Stimulated activated CD8-positive, alpha-beta memory T cell treated with anti-CD3 and anti-CD28 coated beads, Interleukin-2, amount 100 ng/mL, for 48 hours (primary cell): ENCODE measurements at places on chromosomes 5 and 9.

DNA sequence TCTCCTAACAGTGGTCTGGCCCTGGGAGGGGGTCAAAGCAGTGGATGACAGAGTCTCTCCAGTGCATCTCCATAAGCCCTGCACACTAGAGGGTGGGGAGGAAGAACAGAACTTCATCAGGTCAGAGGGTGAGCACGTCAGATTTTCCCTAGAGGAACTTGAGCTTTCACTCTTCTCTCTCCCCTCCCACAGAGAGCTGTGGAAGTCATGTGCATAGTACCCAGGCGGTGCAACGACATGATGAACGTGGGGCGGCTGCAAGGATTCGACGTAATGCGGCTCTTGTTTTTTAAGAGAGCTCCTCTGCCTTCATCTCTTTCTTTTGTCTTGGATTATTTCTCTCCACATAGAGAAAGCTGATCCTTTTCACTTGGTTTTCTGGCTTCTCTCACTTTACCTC, 100.2 kb upstream of the OTULINL start:
- DNase-seq: no peak

- no peak for DNase-seq
Measured at GRCh38 chr9:90948156-90948555, 146.5 kb downstream of the SYK start.

GRCh38 chr5:133652951-133653759, 40.8 kb upstream of the FSTL4 start:
- DNase-seq: no peak

DNA sequence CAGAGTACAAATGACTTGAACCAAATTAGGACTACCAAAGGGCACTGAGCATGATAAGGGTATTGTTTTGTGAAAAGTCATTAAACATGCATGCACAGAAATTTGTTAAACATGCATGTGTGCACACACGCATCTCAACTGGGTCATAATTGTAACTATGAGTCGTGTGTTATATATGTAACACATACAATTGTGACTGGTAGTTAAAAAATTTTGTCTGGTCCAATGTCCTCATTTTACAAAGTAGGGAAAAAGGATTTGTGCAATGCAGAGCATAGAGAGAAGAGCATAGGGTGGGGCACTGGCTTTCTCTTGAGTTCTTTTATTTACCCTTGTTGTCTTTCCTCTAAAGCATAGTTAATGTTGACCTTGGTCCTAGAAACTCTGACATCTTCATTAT, 19.3 kb upstream of the IGFBPL1 start:
- no peak for DNase-seq

GRCh38 chr9:2208991-2209390, 193.8 kb downstream of the SMARCA2 start:
- no peak for DNase-seq

DNA sequence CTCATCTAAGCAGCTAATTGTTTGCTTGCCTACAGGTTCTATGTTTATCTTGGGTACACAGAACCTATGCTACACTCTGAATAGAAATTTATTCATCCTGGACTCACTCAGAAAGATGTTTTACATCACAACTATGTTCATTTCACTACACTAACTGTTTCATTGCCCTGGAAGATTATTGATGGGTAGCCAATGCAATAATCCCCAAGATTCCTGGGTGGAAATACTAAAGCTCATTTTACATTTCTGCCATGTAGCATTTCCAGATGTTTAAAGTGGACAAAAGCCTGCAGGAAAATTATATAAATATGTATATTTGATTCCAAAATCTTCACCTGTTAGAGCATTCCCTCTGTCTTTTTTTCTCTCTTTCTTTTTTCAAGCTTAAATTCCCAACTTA, 51.9 kb upstream of the IL7R start:
- DNase-seq: no peak

DNA sequence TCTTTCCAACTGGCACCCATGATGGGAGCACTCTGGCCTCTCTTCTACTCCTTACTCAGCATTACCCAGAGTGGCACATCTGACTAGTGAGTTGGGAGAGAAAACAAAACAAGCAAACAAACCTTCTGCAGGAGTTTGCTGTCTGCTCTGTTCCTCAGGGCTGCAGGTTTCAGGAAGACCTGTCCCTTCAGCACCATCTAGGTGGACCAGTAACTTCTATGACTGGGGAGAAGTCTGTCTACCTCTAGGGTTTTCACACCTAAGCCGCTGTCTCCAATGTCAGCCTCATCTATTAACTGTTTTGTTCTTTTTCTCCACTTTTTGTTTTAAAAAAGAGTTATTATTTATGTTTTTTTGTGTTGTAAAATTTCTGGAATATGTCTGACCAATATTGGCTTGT, 58.7 kb downstream of the RAB3C start:
- no peak for DNase-seq

DNA sequence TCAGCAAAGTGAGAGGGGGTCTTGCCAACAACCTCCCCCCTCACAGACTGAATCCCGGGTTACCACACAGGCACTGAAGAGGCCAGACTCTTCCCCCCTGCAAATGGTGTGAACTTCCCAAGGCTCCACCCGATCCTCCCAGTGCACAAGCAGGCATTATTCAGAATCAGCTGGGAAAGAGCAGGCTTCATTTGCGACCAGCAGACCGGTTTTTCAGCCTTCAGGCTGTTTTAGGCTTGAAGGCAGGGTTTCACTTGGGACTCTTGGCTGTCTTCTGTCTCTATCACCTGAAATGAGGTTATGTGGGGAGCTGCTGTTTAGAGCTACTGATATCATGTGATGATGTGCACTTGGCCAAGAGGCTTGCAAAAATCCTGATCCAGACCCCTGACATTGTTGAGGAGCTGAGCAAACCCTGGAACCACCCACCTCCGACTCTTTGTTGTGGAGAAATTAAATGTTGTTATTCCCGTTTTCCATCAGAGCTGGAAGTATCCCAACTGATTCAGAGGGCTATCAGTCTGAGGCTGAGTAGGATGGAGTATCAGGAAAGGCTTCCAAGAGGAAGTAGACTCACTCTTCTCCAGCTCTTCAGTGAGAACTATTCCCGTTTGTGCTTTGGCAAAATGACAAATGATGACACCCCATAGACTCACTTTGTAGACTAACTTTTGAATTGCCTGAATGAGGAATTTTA, 63.3 kb upstream of the ZFR start:
- no peak for DNase-seq

DNA sequence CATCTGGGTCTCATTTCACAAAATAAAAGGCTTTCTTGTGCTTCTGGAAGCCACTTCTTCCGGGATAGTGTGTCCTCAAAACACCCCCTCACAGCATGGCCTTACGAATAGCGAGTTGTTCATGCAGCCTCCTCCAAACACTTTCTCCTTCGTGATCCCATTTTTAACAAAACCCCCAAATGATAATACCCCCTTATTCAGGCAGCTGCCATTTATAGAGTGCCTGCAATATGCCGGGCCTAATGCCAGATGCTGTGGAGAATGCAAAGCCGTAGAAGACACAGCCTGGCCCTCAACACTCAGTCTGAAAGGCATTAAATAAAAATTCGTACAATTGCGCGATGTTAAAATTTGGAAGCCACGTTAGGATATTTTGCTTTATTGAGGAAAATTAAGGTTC, 66.4 kb upstream of the SLC44A1 start:
- no peak for DNase-seq

GRCh38 chr5:154528005-154528594, 50.1 kb upstream of the HAND1 start:
- DNase-seq: no peak

DNA sequence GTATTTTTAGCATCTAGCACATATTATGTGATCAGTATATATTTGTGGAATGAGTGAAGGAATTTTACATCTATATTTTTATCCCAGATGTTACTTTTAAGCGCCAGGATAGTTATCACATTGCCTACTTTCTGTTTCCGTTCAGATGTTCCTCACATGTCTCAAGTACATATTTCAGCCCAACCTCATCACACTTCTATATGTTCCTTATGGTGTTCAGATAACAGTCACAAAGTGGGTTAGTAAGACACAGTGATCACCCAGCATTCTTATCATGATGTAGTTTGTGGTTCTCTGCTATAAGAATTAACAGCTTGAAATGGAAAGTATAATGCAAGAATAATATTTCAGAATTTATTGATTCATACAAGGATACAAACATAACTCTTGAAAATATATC, 170.0 kb upstream of the RASA1 start:
- no peak for DNase-seq

DNA sequence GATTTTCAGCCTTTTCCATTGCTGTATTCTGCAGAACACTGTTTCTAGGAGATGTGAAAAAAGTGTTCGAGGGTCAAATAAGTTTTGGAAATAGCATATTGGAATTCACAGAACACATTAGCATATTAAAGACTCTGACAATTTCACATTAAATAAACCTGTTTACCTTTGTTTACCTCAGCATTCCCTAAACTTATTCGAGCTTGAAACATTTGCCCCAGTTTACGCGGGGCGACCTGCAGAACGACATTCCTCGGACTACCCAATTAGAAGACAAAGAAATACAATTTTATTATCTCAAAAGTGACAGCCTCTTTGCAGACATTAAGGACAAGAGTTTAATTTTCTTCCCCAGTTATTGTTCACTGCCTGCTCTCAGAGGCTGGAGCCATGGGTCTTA, 110.3 kb upstream of the NFIB start:
- no peak for DNase-seq

DNA sequence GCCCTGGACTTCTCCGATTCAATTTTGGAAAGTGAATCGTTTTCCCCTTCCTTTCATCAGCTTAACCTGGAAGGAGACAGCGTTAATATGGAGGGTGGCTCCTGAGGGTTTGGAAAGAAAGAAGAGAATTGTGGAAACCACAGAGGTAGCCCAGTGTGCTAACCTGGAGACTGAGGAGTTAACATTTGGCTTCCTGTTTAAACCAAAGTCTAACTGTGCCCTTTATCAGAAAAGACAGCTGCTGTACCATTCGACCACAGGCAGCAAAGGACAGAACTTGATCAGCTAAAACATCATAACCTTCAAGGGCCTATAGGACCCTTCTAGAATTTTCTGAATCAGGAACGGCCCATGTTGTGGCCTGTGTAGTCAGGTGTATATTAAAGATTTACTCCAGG, 735 bp downstream of the IDNK start:
- DNase-seq: no peak

GRCh38 chr5:154795235-154795596, 40.0 kb downstream of the LARP1 start:
- no peak for DNase-seq

GRCh38 chr5:164649266-164649665, 1143.8 kb downstream of the MAT2B start:
- DNase-seq: no peak

GRCh38 chr9:69223605-69224004, 49.5 kb downstream of the TJP2 start:
- DNase-seq: no peak

- DNase-seq: no peak
Measured at GRCh38 chr5:34976347-34976746, 47.0 kb downstream of the DNAJC21 start.

DNA sequence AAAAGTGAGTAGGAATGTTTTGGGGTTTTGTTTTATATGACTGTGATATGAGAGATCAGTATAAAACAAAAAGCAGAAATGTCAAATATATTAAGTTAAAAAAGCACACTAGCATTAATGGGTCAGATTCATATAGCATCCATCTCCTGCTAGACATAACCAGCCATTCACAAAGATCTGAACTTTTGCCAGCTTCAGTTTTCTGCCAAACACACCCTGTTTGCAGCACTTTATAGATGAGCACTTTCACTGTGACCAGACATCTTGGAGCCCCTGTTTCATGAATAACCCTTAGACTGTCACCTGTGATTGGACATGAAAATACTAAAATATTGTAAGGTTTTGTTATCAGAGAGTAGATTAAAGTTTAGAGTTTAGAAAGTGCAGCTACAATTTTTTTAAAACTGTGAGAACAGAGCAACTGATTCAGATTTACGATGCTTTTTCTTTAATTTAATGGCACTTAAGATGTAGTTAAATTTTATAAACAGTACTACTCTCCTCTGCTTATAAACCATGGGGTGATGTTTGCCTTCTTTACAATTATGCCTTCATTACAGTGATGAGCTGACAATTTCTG, 142.6 kb downstream of the KCTD16 start:
- DNase-seq: no peak

DNA sequence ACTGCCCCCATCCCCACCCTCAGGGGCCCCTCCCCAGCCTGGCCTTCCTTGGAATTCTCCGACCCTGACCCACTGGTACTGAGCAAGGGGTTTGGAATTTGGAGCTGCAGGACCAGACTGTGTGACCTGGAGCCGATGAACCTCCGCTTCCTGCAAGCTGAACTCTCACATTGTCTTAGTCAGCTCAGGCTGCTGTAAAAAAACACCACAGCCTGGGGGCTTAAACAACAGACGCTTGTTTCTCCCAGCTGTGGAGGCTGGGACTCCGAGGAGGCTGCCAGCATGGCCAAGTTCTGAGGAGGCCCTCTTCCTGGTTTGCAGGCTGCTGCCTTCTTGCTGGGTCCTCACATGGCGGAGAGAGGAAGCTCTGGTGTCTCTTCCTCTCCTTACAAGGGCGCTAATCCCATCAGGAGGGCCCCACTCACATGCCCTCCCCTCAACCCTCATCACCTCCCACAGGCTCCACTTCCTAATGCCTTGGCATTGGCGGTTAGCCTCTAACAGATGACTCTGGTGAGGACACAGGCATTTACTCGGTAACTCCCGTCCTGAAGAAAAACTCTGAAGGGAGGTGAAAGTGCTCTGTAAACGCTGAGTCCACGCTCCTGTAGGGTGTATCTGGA, 42.4 kb downstream of the C5orf15 start:
- DNase-seq: no peak

DNA sequence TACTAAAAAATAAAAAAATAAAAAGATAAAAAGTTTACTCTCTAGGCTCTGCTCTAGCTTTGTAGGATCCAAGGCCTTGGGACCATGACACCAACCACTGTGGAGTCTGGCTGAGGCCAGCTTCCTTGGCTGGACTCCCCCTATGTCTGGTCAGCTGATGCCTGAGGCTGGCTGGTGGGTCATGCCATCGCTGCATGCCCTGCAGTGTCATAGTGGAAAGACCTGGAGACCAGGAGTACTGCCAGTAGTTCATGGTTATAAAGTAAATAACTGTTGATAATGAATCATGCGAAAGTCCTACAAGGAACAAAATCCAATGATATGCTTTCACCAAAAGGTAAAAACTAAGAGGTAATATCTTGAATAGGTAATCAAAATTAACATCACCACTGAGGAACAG, 43.2 kb downstream of the GARNL3 start:
- DNase-seq: no peak

GRCh38 chr9:115144706-115145105, 26.7 kb upstream of the TNC start:
- DNase-seq: no peak

DNA sequence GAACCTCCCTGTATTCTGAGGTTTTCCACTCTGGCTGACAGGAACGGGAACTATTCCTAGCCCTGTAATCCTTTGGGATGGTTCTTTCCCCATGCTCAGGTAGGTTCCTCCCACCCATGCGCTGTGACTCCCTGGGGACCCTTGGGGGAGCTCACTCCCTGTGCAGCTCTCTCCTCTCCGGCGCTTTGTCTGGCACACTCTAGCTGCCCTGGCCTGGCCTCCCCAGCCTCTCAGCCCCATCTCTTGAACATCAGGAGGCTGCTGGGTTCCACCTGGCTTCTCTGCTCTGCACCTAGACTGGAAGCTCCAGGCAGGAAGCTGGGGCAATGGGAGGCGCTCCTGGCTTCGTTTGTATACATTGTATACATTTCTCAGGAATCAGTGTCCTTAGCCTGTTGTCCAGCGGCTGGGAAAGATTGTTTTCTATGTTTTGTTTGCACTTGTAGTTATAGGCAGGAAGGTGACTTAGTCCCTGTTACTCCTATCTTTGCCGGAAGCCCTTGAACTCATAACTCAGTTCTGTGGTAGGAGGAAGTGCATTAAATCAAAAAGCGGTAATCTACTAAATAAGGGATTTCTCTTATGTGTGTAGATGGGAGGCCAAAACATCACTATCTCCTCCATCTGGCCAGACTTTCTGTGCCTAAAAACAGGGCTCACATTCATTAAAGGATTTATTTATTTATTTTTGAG, 20.4 kb downstream of the SLC25A25 start:
- no peak for DNase-seq
